ENCODE measurements at places on chromosomes 4 and X. TPM values are rescaled to one million over a fixed set of nuclear protein-coding genes. Genes with fewer than 3 reads are reported as not detected.

DNA sequence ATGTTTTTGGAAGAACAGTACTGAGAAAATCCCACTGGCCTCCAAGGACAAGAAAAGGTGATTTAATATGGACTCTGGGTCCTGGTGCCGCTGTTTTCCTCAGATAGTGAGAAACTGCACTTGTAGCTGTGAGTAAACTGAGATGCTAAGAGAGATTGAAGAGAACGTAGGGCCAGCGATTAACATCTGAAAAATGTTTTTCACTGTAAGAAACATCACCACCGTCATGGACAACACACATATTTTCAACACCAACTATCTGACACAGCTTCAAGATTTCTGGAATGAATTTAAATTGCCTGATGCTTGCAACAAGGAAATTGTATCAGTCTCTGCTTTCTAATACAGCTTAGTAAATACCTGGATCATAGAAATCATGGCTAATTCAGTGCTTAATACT is 158.2 kb upstream of the SMIM31 start:
- no peak for DNase-seq

DNA sequence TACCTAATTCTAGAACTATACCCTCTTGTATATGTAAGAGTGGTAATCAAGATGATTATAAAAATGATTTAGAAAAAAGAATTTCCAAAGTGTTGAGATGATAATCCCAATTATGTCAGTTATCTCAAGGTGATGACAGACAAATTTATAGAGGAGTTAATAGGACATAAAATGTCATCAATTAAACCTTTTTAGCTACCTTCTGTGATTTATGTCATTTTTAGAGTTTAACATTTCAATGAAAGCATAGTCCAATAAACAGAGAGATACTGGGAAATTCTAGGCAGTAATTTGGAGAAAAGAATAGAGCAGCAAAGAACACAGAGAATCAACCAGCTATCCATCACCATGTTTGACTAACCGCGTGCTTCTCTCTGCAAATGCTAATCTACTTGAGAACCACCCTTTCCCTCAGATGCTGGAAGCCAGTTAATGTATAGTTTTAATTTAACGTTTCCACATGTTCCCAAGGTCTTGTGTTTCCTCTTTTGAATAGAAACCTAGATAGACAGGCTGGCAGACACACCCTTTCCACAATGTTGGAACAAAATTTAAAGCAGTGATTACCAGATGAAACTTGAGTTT is 433.1 kb upstream of the FAM241A start:
- no peak for DNase-seq

DNA sequence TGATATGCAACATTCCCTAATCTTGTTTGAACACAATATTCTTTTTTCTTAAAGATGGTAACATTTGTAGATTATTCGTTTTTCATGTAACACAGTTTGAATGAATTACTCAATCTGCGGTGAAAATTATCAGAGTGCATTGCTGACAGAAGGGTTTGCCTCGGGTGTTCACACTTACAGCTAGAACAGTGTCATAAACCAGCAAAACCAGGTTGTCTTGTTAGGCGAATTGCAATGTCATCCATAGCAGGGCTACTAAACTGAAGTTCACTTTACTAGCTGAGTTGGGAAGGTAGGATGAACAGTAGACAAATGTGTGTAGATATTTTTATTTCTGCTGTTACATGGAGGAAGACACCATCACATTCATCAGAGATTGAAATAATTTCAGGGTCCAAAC is 98.9 kb downstream of the SLC39A8 start:
- no peak for DNase-seq

GRCh38 chrX:72735561-72735960 is 21.5 kb upstream of the PHKA1 start:
- no peak for DNase-seq

The MAGEB17 gene
- not detected for total RNA-seq

GRCh38 chrX:1743663-1744062 is 128.8 kb downstream of the ASMT start:
- DNase-seq: no peak

The MECP2 gene
- 103 TPM for total RNA-seq

- DNase-seq: no peak
These were observed 101.4 kb upstream of the LINC00632 start for GRCh38 chrX:140608111-140608510.

The P2RY8 gene
- 109 TPM for total RNA-seq

DNA sequence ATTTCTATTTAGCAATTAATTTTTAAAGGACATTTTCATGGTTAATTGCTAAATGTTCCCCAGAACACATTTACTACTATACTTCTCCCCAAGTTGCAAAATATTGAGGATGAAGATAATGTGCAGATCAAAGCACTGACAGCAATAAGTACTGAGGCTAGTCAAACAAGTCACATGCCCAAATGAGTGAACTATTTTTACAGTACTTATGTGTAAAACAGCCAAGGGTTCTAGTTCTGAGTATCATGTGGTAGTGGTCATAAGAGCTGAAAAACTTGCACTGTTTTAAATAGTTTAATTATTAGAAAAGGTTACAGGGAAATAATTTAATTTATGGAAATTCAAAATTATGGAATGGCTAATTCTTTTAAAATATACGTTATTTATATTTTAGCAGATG is 3.8 kb downstream of the GALNTL6 start:
- DNase-seq: no peak

DNA sequence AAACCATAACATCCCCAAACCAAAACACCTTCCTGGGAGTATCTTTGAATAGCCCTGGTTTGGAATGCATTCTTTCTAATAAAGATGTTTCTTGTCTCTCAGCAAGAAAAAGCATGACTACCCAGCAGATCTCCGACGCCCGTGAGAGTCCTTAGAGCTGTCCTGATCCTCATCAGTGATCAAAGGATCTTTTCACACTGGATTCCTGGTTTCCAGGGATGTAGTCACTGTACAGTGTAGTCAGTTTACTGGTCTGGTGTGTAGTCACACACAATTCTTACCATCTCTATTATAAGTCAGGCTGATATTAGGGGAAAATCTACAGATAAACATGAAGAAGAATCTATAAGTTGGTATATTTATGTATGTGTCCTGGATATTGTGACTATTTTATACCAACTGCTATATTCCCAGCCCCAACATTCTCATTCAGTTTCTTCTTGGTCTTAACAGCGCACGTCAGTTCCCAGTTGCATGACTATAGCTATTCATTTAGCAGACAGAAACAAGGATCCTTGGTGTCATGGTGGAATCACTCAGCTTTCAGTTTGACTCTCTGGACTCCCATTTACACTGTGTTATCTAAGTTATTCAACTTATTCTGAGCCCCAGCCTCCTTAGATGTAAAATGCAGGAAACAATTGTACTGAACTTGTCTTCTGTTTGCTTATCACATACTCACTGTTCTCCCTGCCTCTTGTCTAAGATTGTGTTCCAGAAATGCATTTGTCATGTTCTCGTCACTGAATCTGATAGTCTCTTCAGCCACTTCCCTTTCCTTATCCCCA is 68.3 kb downstream of the SLIT2 start:
- no peak for DNase-seq

- no peak for DNase-seq
These were observed 941.2 kb upstream of the TENM3 start for GRCh38 chr4:181301735-181302710.

DNA sequence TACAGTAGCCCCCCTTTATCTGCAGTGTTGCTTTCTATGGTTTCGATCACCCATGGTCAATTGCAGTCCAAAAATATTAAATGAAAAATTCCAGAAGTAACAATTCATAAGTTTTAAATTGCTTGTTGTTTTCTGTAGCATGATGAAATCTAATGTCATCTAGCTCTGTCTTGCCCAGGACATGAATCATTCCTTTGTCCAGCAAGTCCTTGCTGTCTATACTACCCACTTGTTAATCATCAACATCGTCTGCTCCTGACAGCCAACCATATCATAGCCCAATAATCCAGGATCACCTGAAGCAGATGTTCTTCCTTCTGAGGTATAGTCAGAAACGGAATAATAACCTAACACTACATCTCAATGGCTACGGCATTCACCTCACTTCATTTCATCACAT is 79.8 kb downstream of the ADAMTS3 start:
- no peak for DNase-seq

DNA sequence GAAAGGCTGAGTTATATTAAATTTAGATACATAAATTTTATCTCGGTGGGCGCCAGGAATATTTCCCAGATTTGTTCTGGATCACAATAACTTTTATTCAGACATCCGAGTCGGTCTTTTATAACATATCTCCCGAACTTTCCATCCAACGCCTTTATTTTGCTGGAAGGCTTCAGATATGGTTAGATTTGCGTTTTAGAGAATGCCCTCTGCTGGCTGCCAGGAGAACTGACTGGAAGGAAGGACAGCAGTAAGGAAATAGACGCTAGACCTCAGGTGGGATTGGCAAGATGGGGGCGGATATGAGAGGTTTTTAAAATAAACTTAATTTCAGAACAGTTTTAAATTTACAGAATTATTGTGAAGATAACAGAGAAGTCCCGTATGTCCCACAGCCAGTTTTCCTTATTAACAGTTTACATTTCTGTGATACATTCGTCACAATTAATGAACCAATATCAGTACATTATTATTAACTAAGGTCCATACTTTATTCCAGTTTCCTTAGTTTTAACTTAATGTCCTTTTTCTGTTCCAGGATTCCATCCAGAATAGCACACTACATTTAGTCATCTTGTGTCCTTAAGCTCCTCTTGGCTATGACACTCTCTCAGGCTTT is 4.6 kb upstream of the KANTR start:
- peak; percentile 59 for DNase-seq

DNA sequence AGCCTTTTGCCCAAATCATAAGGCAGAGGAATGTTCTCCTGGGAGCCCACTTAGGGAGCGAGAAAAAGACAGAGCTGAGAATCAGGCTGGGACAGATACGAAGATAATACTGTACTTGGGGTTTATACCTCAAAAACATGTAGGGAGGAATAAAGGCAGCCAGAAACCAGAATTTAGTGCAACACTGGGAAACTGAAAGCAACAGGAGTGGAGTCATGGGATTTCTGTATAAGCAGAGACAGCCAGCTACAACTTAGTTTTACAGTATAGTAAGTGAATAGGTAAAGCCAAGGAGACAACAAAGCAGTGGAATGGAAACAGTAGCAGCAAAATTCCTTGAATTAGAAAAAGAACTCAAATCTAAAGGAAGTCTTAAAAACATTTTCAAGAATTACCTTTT is 413.2 kb downstream of the FAT4 start:
- DNase-seq: no peak

DNA sequence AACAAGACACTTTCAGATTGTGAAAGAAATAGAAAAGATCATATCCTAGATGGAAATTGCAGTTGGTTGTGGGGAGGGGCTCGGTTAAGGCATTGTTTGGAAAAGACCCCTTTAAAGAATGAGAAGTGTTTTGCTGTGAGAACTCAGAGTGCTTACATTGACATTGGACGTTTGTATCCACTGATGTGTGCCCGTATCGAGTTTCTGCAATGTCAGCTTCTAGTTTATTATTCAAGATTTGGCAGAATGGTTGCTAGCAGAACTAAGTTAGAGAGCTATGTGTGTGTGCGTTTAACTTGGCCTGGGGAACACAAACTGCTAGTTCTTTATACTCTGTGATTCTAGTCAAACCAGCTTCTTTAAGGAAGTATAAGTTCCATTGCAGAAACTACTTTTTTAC is 2702.5 kb downstream of the PCDH7 start:
- no peak for DNase-seq

DNA sequence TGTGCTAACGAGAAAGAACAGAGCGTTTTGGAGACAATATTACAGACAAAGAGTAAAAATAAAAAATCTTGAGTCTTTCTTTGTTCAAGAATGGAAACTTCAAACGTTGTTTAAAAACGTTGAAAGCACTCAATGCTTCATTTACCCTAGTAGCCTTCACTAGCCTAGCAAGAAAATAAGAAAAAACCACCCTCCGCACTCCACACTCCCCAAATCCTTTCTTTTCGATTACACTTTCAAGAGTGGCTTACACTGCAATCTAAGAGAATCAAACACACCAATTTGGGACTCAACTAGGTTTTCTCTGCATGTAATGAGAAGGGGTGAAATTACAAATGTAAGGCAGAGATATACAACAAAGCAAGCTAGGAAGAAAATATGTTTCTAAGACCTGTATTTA is 4.7 kb downstream of the TMSB4X start:
- no peak for DNase-seq

- no peak for DNase-seq
These were observed 43.1 kb upstream of the PPARGC1A start for GRCh38 chr4:23932901-23933308.

The PAGE5 gene
- total RNA-seq: not detected

- DNase-seq: no peak
These were observed 355.0 kb upstream of the EMCN start for GRCh38 chr4:100872811-100873210.

DNA sequence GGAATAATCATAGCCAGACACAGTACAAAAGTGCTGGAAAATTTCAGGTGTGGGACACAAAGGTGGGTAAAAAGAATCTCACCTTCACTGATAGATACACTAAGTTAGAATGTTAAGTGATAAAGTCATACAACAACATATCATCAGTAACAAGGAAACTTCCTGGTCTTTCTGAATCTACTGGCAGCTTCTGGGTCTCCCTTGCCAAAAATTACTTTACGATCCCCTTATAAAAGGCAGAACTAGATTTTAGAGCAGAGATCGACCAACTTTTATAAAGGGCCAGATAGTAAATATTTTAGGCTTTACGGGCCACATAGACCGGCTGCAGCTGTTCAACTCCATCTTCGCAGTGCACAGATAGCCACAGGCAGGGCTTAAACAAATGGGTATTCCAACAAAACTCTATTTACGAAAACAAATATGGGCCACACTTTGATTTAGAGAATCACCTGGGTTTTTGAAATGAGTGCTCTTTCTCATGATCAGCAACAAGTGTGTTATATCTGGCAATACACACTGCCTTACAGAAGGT is 159.9 kb downstream of the AASDH start:
- DNase-seq: no peak

- DNase-seq: no peak
These were observed 203.3 kb downstream of the ANTXR2 start for GRCh38 chr4:79869597-79870237.

DNA sequence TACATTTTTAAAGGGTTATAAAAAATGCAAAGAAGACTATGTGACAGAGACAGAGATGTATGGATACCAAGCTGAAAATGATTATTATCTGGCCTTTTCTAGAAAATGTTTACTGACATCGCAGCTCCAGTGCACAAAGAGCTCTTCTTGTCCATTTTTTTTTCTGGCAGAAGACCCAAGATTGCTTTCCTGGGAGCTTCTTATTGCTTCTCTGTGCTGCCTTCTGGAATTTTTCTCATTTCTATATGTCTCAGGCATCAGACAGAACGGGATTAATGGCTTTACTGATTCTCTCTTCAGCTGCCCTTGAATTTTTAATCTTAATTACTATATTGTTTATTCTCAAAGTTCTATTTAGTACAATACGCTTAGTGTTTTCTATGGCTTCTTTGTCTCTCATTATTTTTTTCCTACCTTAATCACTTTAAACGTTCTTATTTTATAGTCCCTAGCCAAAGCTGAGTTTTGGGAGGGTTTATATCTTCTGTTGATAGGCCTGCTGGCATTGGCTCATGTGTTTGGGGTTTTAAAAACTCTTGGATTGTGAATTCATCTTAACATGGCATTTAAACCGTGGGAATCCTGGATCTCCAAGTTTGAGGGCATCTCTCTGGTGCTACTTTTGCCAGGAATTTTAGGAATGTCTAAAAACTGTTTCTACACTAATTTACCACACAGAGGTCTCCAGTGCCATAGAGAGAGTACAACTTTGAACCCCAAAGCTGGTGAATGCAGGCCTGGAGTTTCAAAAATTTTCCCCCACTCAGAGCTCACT is 138.9 kb upstream of the LNX1 start:
- DNase-seq: no peak

All from naive thymus-derived CD4-positive, alpha-beta T cell (primary cell).